ENCODE measurements at places on chromosomes 13 and 19.

DNA sequence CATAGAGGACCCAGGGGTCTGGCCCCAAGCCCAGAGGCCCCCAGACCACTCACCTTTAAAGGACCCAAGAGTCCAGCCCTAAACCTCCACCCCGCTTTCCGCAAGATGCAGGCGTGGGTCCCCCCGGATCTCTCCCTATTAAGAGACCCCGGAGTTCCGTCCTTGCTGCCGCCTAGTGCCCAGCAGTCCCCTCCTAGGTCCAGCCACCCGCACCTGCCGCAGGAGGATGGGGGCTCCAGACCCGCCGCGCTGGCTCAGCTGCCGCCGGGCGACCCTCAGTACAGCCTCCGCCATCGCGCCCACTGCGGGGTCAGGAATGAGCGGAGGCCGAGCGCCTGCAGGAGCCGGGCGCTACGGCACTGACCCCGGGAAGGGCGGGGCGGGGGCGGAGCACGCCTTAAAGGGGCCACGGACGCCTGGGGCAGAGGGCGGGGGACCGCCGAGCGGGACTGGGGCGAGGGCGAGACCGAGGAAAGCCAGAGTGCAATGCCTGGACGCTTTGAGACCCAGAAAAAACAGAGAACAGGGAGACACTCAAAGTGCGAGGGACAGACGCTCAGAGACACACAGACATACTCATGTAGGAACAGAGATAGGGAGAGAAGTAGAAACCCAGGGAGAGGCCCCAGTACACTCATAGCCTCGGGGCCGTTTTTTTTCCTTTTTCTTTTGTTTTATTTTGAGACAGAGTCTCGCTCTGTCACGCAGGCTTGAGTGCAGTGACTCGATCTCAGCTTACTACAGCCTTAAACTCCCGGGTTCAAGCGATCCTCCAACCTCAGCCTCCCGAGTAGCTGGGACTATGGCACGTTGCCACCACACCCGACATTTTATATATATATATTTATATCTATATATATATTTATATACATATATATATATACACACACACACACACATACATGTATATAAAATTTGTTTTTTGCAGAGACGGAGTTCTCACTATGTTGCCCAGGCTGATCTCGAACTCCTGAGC lies at the start of gene ETHE1:
TSS of gene ETHE1 (minus strand) at position 318 of the 976 bp plus-strand sequence. CDS start at position 294, 24 bp downstream.
- no peak for DNase-seq

DNA sequence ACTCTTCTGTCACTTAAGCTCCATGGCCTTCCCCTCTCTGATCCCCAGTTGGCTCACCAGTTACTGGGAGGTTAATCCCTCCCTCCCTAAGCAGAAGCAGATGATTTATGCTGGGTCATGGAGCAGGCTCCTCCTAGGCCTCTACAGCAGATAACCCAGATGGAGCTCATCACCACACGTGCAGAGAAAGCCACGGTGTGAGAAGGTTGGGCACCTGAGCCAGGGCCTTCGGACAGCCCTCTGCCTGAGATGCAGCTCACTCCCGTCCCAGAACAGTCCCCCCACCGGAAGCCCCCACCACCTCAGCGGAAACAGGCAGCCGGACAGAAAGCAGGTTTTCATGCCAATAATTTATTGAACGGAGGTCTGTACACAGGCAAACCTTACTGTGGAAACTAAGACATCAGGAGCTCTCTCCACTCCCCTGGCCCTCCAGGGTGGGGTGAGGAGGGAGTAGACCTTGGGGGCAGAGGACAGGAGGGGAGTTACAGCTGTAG lies 9.8 kb downstream of the ZNF526 start:
- no peak for DNase-seq

DNA sequence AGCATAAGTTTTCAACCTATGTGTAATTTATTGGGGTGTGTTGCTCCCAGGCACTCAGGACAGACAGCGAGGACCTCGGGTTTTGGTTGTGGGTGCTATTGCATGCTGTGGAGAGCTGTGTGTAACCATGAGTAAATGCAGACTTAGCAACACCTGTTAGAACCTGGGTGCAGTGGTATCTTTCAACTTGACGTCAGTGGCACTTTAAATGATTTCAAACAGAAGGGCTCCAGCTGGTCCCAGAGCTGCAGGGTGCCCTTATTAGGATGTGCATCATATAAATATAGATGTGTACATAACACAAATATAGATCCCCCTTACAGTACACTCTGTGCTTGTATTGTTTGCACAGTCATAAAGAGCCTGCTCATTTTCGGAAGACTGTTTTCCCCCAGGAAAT lies 228.3 kb upstream of the IRS2 start:
- no peak for DNase-seq

DNA sequence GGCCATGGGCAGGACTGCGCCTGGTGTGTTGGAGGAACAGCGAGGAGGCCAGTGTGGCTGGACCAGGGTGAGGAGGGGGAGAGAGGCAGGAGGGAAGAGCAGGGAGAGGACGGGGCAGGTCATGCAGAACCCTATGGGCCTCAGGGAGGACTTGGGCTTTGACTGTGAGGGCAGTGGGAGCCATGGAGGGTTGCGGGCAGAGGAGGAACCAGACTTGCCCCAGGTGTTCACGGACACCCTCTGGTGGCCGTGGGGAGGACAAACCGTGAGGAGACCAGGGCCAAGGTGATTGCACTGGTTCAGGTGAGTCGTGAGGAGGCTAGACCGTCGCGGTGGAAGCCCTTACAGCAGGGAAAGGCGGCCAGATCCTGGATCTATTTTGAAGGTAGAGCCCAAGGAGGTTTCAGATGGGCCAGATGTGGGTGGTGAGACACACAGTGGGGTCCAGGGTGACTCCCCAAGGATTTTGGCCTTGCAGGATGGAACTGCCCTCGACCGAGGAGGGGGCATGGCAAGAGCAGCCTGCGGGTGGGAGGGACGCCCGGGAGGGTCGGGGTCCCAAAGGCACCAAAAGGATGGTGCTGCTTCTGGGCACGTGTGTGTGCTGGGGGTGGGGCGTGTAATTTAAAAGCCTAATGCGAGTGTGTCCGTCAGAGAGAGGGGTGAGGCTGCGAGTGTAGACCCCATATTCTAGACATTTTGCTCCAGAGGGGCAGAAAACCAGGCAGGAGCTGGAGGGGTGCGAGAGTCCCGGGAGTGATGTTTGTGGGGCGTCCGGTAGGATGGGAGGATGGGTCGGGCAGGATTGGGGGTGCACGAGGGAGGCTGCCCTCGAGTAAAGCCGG lies 2.7 kb upstream of the REXO1 start:
- no peak for DNase-seq

DNA sequence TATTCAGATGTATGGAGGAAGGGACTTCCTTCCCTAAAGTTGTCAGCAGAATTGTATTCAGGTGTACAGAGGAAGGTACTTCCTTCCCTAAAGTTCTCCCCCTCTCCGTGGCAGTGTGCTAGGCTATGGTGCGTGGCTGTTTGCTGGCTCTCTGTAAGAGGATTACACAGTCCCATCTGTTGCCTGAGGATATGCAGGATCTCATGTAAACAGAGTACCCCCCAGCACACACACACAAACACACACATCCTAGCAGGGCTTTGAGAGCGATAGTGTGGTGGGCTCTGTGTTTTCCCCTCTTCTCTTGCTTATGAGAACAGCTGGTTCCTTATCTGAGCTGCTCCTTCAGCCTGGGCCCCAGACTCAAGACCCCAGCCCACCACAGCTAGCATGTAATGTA lies 10.3 kb downstream of the NEK5 start:
- no peak for DNase-seq

GRCh38 chr13:93231867-93232266 lies 5.3 kb downstream of the GPC6 start:
- no peak for DNase-seq

- DNase-seq: no peak
Observed at GRCh38 chr13:46639033-46639981, 86.3 kb downstream of the LRCH1 start.

- no peak for DNase-seq
Observed at GRCh38 chr19:45171211-45171623, 6.8 kb downstream of the TRAPPC6A start.

DNA sequence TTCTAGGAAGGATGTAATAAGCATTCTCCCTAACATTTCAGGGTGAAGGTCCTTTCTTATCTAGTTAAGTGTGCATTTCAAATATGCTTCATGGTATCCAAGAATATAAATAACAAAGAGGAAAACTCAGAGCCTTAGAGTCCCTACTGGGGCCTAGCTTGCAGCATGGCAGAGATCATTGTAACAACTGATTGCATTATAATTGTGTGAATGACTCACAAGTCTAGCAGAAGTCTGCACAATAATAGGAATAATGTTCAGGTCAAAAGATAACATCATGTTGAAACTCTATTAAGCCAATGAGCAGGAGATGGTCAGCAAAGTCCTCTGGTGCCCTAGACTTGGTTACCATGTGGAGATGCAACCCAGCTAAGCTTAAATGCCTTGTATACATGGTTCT lies 3.4 kb downstream of the POSTN start:
- DNase-seq: no peak

DNA sequence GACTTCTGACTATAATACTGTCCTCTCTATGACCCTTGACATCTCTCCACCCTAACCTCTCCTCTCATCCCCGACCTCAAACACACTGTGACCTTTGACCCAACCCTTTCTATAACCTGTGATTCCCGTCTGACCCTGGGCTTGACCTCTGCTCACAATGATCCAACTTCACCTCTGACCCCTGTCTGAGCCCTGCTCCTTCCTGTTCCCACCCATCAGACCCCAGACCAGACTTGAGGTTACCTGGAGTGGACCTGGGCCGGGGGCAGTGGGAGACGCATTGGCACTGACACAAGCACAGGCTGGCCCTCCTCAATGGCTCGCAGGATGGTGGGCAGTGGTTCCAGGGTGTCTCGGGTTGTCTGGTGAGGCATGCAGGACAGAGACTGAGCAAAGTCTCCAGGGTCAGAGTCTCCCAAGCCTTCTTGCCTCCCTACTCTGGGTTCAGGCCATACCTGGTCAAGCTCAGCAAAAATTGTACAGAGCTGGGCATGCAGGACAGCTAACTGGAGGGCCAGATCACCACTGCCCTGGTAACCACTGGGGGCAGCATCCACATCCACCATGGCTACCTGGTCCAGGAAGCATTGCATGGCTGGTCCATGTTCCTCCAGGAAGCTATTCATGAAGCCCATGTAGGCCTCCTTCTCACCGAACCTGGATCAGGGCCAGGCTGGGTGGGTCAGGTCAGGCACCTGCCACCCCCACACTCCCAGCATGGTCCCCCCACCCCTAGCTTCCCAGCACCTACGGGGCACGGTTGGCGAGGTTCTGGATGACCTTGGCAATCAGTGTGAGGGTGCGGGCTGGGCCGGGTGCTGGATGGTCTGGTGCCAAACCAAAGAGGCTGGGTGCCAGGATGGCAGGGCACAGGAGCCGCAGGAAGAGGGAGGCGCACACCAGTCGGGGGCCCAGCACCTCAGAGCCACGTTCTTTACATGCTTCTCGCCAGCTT lies 4.4 kb upstream of the WIZ start:
- DNase-seq: no peak

DNA sequence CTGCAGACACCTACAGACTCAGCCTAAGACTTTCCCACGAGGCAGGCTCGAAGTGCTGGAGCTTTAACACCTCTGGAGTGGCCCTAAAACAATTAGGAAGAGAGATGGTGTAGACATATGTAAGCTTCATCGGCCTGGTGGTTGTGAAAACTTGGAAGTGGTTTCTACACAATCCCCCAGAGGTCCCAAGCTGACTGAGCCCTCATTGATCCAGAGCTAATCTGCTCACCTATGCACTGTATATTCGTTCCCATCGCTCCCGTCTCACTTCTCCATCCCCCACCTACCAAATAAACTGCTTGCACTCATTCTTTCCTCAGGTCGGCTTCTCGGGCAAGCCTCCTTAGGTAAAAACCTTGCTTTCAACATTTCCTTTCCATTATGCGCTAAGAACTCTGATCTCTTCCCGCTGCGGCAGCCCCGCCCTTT lies 767 bp upstream of the ZNF793 start:
- no peak for DNase-seq

DNA sequence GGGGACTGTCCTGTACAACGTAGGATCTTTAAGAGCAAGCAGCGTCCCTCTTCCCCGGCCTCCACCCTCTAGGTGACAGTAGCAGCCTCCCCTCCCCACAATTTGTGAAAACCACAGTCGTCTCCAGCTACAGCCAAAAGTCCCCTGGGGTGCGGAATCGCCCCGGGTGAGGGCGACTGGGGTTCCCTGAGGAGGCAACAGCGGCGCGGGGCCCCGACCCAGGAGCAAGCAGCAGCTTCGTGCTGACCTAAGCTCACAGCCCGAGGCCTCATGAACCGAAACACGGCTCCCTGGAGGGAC lies 322 bp downstream of the ZNF558 start:
- no peak for DNase-seq

DNA sequence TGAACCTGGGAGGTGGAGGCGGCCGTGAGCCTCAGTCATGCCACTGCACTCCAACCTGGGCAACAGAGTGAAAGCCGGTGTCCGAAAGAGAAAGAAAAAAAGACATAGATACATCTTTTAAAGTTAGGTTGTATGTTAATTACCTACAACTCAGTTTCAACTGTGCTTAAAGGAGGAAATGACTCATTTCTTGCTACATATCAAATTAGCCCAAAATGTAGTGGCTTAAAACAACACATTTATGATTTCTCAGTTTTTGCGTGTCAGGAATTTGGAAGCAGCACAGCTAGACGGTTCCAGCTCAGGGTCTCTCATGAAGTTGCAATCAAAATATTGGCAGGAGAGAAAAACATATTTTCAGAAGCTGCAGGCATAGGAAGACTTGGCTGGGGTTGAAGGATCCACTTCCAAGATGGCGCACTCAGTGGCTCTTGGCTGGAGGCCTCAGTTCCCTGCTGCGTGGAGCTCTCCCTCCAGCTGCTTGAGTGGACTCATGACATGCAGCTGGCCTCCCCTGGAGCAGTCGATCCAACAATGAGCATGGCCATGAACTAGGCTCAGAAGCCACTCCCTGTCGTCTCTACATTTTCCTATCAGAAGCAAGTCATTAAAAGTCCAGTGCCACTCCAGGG lies 7.1 kb downstream of the LDLR start:
- no peak for DNase-seq

DNA sequence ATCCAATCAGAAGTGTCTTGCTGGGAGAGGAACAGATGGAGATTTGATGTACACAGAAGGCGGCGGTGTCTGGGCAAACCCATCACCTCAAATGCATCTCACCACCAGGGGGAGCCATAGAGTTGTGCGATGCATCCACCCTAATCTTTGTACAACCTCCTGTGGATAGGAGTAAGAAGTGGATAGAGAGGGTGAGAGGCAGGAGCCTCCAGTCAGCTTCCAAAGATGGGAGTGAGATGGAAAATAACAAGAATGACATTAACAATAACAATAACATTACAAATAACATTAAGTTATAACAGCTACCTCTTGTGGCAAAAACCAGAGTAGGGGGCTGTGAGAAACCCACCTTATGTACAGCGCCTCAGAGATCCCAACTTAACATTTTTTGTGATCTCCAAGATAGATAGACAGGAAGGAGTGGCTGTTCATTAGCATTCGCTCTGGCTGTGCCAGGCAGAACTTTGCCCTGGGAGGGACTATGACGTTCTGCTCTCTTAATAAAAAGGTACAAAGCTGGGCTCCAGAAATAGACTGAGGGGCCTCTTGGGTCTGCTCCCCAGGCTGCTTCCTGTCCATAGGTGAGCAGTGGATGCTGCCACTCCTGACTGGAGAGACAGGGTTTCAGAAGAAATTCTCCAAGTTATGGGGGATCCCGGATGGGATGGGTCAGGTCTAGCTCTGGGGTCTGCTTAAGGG lies 5.2 kb upstream of the CEACAM18 start:
- peak; percentile 92 for DNase-seq

- no peak for DNase-seq
Observed at GRCh38 chr13:35552172-35552844, 75.8 kb upstream of the MAB21L1 start.

GRCh38 chr13:36074659-36075058 lies 56.5 kb downstream of the DCLK1 start:
- DNase-seq: no peak

GRCh38 chr19:42284591-42285341 lies 15.7 kb downstream of the CIC start:
- DNase-seq: no peak

GRCh38 chr13:22594041-22594440 lies 586.7 kb upstream of the SGCG start:
- DNase-seq: no peak
